Activated CD4-positive, alpha-beta T cell treated with anti-CD3 and anti-CD28 coated beads for 36 hours (primary cell): ENCODE measurements at places on chromosomes 12 and 14.

DNA sequence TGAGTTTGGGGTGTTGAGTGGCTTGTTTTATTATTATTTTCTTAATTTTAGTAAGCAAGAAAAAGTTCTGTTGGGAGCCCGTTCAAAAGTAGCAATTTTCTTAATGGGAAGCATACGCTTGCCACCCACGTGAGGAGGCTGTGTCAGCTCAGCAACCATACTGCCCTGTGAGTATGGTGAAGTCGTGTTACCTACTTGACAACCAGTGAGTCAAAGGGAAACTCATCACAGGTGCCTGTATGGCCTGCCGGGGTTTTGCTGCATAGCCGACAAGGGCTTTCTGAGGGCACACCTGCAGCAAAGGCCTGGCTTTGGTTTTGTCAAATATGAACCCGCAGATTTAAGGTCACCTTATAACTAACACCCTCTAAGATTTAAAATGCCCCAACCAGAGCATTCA is 31.1 kb downstream of the PITPNM2 start:
- DNase-seq, result peak; percentile 78

DNA sequence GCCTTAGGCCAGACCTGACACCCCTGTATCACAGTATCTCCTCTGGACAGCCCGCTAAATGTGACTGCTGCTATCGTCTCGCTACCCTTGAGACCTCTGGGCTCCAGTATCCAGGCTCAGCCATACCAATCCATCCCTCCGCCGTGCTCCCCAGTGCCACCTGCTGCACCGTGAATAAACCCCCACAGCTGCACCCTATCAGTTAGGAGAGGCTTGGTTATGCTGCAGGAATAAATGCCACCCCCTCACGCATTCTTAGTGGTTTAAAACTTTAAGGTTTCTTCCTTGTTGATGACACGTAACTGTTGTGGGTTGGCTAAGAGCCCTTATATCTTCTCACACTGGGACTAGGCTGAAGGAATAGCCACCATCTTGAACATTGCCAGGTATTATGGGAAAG is 12.1 kb downstream of the CCDC63 start:
- no peak for DNase-seq

- DNase-seq, result no peak
Measured at GRCh38 chr12:95922231-95922630, 20.2 kb downstream of the CCDC38 start.

DNA sequence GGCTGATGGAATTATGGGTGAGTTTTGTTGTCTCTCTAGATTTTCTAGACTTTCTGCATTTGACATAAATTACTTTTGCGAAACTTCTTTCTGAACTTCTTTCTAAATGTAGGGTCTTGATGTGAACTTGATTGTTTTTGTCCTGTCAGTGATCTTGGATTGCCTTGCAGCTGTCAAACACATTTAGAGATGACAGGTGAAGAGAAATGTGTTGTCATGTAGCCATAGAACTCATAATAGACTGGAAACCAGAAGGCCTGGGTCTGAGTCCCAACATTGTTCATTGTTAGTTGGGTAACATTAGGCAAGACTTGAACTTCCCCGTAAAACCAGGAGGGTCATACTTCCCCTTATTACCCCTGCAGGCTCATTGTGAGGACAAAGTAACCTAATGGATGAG is 109.0 kb downstream of the LRIG3 start:
- DNase-seq, result no peak

DNA sequence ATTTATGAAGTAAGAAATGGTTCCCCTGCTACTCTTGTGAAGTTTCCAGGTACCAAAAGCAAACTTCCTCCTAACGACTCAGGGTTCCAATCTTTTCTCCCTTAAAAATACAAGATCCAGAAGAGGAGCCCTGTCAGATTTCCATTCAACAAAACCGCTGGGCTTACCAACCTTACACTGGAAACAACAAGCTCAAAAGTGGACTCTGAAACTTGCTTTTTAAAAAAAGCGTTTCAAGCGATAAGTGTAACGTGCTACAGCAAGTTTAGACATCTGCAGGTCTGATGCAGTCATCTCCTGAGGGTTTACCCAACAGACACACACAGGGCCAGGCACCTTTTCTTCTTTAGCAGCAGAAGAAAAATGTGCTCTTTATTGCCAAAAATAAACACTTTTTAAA is 6.9 kb upstream of the CREBL2 start:
- DNase-seq, result no peak

- DNase-seq, result no peak
Measured at GRCh38 chr14:90814806-90815571, 1.2 kb downstream of the TTC7B start.

DNA sequence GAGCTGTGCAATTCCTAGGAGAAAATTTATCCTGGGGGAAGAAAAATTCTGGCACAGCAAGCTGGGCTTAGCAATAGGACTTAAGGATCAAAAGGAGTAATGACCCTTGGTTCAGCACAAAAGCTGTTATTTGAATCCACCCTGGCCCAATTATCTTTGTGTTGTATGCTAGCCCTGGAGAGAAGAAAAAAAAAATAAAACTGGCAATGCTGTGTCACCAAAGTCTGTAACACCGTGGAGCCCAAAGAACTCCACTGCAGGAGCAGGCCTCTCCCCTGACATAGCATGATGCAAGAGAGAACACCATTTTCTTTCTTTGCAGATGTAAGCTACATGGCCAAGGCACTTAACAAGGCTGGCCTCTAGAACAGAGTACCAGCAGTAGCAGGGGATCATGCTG is 63.0 kb upstream of the ARHGAP5 start:
- no peak for DNase-seq

- DNase-seq, result no peak
Measured at GRCh38 chr14:38901791-38902190, 201.2 kb downstream of the SEC23A start.

GRCh38 chr12:22538311-22538710 is 6.0 kb downstream of the C2CD5 start:
- no peak for DNase-seq

GRCh38 chr14:100581228-100582145 is 5.7 kb downstream of the BEGAIN start:
- peak; percentile 1 for DNase-seq

DNA sequence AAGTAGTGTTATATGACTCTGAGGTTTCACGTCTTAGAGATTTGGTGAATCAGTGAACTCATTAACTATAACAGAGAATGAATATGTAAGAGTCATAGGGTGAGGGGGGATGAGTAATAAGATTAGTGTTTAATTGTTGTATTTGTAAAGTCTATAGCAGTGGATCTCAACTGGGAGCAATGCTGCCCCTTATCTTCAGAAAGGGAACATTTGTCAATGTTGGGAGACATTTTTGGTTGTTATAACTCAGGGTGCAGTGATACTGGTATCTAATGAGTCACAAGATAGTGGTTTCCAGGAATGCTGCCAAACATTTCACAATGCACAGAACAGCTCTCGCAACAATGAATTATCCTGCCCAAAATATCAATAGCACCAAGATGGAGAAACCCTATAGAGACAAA is 1193.7 kb downstream of the GALC start:
- DNase-seq, result no peak
